Left cardiac atrium (tissue), 4 donors: ENCODE measurements at places on chromosomes 7 and 10. TPM values are rescaled to one million over a fixed set of nuclear protein-coding genes. Genes with fewer than 3 reads are reported as not detected.
A peak's percentile ranks its signal among the peaks of the same experiment; 100 is the strongest.

Gene ZNF273
- total RNA-seq: 2.3 TPM

GRCh38 chr10:132572545-132572937, 35.0 kb downstream of the INPP5A start:
- no peak for DNase-seq

DNA sequence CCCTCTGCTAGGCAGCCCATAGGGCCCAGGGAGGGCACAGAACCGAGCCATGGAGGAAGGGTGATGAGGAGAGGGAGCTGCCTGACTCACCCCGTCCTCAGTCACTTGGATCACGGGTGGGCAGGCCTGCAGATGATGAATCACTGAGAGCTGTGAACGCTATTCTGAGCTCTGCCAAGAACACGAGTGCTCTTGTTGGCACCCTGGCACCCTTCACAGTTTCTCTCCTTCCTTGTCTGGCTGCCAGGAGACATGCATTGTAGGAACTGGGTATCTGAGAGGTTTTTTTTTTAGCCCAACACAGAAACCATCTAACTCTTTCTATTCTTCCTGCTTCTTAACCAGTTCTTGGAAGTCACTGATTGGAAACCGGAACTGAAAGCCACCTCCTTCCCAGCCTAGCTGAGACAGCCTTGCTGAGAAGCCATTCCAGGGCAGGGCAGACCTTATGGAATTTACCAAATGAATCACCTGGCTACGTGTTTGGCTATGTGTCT, 82.1 kb downstream of the SLC37A3 start:
- peak; percentile 85 for DNase-seq

GRCh38 chr10:77116904-77117303, 520.7 kb downstream of the KCNMA1 start:
- no peak for DNase-seq

DNA sequence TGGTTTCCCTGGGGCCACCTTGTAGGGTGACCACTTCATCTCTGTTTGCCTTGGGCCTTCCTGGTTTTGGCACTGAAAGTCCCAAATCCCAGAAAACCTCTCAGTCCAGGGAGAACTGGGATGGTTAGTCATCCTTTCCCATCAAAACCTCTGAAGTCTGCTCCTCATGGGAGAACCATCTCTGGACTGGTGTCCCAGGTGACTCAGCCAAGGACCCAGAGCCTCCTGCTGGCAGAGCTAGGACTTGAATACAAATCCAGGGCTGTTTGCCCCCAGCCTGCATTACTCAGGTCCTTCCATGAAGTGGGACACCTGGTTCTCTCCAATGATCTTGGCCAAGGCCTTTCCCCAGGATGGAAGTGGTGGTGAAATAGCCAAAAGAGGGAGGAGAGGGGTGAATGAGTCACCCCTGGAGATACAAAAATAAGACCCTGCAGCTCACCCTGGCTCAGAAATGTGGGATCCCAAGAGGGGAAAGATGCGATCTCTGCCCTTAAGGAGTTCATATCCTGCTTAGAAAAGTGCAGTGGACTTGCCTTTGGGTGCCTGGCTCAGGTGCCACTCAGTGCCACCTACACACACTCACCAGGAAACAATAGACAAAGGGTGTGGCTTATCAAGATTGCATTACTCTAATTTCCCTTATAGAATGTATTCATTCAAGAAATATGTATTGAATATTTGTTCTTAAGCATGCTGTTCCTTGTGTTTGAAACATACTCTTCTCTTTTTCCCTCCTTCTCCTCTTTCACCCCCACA, 22.0 kb downstream of the ADRA2A start:
- DNase-seq: no peak

GRCh38 chr10:21336476-21337170, 188.9 kb downstream of the SKIDA1 start:
- peak; percentile 83 for DNase-seq

GRCh38 chr7:151742713-151743480, 134.0 kb downstream of the PRKAG2 start:
- DNase-seq: peak; percentile 62

DNA sequence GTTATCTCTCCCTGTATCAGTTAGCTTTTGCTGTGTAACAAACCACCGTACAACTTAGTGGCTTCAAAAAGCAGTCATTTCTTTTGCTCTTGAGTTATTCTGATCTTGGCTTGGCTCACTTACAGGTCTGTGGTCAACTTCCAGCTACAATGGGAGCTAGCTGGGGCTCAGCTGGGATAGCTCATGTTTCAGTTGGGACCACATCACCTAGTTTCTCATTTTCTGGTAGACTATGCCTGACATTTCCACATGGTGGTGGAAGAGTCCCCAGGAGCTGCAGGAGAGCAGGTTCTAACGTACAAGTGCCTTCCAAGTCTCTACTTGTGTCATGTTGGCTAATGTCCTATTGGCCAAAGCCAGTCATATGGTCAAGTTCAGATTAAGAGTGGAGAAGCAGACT, 25.8 kb upstream of the PIP4K2A start:
- no peak for DNase-seq
